ENCODE measurements at places on chromosomes 11 and 22.

DNA sequence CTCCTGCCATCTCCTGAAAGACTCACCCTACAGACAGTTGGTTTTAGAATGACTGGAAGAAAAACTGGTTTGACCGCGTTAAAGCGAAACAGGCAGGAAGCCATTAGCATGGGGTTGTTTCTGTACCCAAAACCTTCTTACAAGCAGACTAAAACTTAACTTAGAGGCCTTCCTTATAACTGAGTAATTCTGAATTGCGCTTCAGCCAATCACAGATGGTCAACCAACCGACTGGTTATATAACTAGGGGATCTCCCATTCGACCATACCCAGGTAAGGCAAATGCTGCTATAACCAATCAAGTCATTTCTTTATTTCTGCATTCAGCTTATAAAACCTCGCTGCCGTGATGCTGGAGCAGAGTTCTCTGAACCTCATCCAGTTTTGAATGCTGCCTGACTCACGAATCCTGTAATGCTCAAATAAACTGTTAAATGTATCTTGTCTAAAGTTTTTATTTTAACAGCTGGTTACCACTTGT is 87.8 kb upstream of the DRD2 start:
- no peak for DNase-seq

DNA sequence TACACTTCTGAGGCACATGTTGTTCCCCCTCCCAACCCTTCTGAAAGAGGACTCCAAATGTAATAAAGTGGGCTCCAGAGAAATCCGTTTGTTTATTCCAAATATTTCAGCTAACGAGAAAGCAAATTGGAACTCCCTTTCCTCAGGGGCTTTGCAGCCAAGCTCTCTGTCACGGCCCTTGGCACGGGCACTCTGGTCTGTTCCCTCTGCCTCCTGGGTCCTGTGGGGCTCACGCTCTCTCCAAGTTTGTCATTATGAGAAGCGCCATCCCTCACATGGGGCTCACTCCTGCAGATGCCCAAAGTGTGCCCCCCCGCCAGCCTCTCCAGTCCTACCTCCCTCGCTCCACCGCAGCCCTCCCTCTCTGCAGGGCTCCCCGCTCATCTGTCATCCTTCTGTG is 125.4 kb upstream of the POU2AF2 start:
- DNase-seq, result peak; percentile 18

GRCh38 chr11:57867966-57868365 is 106.4 kb downstream of the CTNND1 start:
- no peak for DNase-seq

DNA sequence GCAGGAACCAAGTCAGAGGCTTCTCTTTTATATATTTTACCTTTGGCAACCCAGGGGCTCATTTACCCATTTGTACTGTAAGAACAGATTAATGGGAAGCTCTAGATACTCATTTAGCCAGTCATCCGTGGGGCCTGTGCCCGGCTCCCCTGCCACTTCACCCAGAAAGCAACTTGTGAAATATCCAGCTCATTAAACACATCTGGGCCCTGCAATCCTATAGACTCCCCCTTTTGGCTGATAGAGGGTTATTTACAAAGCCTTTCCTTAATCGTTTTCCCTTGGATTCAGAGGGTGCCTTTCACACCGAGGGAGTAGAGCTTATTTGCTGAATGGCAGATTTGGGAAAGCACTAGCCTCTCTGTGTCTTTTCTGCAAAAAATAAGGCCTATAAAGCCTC is 118.7 kb upstream of the SORL1-AS1 start:
- no peak for DNase-seq

GRCh38 chr11:72358466-72359405 is 75.6 kb downstream of the CLPB start:
- DNase-seq, result no peak

GRCh38 chr11:31790649-31791048 is 20.5 kb downstream of the PAX6 start:
- DNase-seq, result no peak

GRCh38 chr11:117094776-117095175 is 3.5 kb downstream of the SIK3 start:
- DNase-seq, result no peak

DNA sequence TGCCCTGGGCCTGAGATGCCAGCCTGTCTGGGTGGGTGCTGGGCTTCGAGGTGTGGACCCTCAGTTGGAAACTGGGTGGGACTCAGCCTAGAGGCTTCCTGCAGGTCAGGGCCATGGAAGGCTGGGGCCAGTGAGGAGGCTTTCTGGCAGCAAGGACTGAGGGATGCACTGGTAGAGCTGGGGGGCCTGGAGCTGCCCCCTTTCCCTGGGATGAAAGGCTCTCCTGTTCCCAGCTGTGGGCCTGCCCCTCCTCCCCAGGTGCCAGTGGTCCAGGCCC is 2.5 kb downstream of the SEPTIN5 start:
- DNase-seq, result peak; percentile 14

- no peak for DNase-seq
These were observed 171.8 kb downstream of the SOX6 start for GRCh38 chr11:16184588-16184987.

GRCh38 chr22:32207971-32208480 is 3.2 kb upstream of the RFPL2 start:
- no peak for DNase-seq

GRCh38 chr11:40134820-40135570 is 1324.5 kb downstream of the LRRC4C start:
- DNase-seq, result no peak

DNA sequence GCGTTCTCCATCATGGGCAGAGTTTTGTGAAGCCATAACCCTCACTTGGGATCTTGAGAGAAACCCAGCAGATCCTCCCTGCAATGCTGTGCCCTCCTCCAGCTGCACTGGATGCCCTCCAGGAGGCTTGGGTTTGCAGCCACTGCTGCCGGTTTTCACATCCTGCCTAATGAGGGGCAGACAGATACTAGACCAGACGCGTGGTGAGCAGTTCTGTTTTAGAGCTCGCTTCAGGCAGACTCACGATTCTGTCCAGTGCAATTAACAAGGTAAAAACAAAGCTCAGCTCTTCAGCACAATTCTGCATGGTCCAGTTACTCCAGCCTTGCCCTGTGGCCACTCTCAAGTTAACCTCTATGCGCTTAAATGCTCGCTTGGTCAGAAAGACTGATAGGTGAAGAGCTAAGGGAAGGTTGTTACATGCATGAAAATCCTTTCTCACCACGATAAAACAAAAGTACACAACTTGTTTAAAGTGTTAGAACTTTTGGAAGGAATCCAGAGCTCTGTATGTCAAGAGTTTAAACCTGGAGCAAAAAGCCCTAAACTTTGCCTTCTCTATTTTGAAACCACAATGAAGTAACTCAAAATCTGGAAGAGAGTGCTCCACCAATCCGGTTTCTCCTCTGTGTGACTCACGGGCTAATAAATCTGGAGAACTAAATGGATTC is 292.3 kb upstream of the FAT3 start:
- DNase-seq, result no peak

DNA sequence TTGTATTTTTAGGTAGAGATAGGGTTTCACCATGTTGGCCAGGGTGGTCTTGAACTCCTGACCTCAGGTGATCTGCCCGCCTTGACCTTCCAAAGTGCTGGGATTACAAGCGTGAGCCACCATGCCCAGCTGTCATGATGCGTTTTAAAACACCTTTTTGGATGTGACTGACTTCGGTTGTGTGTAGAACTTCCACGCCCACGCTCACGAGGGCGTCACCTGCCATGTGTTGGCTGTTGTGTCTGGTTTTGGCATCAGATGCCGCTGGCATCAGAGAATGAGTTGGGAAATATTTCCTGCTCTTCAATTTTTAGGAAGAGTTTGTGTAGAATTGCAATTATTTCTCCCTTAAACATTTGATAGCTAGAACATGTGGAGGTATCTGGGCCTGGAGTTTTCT is 109.1 kb downstream of the KCNQ1 start:
- DNase-seq, result peak; percentile 30

DNA sequence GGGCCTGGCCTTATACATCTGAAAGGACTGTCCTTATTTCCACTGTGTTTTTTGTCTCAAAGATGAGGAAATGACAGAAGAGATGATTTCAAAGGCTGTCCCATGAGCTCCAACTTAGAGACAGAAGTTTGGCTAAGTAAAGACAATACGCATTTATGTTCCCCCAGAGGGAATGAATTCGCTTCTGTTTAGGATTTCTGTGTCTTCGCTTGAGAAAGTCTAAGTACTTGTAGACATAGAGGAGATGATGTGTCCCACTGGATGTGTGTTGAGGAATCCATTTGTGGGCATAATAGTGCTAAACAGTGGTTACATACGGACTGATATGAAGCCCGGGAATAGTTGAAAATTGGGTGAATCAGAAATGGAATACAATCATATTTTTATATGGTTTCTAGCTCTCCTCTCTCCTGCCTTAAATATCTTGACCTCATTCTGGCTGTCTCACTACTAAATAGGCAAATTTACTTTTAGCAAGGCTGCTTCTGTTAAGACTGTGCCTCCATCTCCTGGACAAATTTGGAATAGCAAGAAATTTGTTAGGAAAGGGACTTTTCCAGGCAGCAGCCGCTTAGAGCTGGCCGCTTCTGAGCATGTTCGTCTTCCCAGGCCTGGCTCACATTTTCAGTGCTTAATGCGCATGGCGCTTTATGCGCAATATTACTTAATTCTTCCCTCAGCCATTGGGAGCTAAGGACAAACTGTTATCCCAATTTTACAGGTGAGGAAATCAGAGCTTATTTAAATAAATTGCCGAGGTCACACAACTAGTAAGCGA is 1.9 kb upstream of the PEX26 start:
- DNase-seq, result peak; percentile 62

DNA sequence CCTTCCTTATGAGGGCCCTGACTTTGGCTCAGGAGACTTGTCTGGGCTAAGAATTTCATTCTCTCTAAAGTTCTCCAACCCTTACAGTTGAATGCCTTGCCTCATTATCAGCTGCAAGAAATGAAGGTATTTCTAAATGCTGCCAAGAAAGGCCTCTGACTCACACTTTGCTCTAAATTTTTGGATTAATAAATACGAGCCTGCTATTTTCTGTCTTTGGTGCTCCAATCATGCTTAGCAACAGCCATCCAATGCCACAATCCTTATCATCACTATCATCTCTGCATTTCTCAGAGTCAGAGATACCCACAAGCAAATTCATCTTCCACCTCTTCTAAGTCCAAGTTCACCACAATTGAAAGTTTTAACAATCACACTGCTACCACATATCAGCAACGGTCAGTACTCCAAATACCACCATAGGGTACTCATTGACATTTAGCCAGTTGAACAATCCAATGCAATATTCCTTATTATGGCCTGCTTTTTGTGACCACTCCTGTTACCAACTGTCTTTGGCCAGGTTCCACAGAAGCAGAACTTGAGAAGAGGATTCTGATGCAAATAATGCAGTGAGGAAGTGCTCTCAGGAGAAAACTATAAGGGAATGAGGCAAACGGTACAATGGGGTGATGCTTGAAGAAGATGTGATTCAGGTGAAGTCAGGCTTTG is 5.7 kb downstream of the PATE2 start:
- DNase-seq, result no peak

GRCh38 chr11:65266210-65266609 is 4.4 kb downstream of the POLA2 start:
- DNase-seq, result no peak

DNA sequence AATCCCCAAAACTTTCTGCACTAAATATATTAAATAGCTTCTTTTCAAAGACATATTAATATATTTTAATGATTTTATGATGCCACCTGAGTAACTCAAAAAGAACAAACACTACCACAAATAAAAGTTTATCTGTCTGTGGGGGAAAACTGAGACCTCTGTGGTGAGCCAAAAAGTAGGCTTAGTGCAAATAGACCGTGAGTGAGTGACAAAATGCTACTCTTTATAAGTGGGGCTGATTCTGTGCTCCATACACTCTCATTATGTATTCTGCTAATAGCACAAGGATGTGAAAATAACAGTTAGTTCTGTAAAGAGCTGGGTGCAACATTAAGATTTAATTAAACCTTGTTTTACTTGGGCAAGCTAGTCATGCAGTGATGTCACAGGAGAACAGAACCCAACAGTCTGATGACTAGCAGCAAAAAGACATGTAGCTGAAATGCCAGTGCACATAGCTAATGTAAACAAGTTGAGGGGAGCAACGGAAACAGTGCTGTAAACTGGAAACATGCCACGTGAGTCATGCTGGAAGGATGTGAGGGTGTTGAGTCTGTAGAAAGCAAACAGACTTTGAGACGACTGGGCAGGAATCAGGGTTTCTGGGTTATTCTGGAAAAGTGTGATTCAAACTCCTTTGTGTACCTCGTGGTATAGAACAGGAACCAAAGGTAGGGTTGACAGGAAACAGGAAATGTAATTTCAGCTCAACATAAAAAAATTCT is 1130.4 kb downstream of the LRRC4C start:
- DNase-seq, result peak; percentile 14

- DNase-seq, result no peak
These were observed 34.8 kb upstream of the POU2AF1 start for GRCh38 chr11:111413849-111414248.

GRCh38 chr11:133202816-133203215 is 329.5 kb downstream of the OPCML start:
- DNase-seq, result no peak

GRCh38 chr11:96090711-96091110 is 166.8 kb upstream of the MTMR2 start:
- no peak for DNase-seq

DNA sequence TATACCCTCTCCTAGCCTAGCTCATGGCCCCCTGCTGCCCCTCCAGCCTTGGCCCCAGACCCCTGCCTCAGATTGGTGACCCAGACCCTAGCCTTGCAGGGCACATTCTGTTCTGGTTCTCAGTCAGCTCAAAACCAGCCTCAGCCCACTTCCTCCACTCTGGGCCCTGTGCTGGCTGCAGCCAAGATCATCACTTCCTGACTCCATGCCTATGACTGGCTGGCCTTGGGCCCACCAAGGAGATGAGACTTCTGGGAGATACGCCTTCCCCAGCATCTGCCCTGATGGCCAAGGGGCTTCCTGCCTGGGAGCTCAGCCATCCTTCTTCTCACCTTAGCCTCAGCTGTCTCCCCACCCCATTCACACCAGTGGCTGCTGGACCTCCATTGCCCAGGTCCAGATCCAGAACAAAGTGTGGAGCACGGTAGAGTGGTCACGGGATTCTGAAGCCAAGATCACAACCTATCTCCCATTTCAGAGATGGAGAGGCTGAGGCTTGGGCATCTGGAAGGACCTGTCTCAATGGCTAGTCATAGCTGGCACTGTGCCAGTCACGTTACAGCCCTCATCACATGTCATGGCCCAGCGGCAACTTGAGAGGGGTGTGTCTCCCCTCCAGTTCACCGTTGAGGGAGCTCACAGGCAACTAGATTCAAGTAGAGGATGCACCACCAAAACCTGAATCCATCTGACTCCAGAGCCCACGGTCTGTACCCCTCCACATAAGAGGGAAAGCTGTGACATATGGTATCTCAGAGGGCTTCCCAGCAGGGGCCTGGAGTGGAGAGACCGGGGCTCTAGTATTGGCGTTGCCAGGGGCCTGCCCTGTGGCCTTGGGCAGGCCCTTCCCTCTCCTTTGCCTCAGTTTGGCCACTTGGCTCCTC is 43.0 kb upstream of the KLHL35 start:
- DNase-seq, result peak; percentile 85
